ENCODE measurements at places on chromosomes 5 and 9.

GRCh38 chr5:63247651-63248050 is 669.0 kb downstream of the LRRC70 start:
- no peak for DNase-seq

DNA sequence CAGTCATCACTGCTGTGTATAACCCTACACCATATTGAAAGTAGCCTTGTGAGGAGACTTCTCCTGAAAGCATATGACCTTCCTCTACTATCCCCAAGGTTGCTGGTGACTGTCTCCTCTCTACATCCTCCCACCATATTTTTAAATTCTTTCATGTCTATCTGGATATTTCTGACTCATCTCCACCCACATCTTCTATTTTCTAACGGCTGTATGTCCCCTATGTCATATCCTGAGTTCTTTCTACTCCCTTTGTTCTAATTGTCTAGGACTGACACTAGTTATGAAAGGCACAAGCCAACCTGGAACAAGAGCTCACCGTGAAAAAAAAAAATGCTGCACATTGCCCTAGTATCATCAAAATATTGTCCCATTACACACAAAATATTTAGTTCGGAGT is 218.3 kb upstream of the ZNF462 start:
- no peak for DNase-seq

DNA sequence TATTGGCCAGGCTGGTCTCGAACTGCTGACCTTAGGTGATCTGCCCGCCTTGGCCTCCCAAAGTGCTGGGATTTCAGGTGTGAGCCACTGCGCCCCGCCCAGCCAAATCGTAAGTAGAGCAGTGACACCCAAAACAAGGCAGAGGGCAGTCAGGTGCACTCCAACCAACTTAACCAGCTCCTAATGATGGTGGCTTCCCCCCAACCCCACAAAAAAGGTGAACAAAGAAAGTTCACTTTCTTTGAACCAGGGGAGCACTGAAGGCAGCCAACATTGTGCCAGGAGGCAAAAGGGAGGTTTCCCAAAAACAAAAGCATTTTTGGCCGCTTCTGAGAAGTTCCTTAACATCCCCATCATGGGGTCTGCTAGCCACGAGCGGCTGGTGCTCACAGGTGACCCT is 9.6 kb downstream of the GMCL2 start:
- no peak for DNase-seq

DNA sequence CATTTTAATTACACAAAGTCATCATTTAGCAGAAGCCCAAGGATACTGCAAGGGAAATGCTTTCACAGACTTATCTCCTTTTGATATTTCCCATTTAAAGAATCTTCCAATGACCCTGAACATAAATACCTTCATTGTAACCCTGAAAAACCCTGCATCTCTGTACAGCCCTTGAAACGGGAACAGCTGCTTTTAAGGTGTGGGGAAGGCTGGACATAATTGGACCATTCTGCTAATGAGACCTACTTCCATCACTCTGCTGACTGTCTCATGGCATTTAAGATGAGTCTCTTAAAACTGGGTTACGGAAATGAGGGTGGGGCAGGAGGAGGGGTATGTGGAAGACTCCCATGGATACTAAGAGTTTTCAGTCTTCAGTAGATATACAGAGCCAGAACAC is 485.8 kb downstream of the BRINP1 start:
- no peak for DNase-seq

GRCh38 chr9:37104183-37104889 is 16.0 kb upstream of the ZCCHC7 start:
- DNase-seq: peak; percentile 56

- DNase-seq: no peak
These were observed 287.4 kb downstream of the ARHGAP26 start for GRCh38 chr5:143057580-143057999.

DNA sequence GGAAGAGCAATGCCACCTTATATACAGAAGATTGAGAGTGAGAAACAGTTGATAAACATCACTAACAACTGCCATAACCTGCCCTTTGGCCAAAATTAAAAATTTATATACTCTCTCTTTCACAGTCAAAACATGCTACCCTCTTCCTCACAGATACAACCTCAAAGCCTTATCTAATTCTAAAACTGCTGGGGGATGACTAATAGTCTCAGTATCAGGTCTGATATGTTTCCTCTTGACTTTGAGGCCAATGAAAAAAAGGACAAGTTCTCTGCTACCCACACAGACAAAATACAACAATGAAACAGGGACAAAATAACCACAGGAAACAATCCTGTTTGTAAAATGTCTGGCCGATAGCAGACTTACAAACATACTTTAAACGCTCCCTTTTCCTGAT is 485.6 kb upstream of the NUDT12 start:
- DNase-seq: no peak

DNA sequence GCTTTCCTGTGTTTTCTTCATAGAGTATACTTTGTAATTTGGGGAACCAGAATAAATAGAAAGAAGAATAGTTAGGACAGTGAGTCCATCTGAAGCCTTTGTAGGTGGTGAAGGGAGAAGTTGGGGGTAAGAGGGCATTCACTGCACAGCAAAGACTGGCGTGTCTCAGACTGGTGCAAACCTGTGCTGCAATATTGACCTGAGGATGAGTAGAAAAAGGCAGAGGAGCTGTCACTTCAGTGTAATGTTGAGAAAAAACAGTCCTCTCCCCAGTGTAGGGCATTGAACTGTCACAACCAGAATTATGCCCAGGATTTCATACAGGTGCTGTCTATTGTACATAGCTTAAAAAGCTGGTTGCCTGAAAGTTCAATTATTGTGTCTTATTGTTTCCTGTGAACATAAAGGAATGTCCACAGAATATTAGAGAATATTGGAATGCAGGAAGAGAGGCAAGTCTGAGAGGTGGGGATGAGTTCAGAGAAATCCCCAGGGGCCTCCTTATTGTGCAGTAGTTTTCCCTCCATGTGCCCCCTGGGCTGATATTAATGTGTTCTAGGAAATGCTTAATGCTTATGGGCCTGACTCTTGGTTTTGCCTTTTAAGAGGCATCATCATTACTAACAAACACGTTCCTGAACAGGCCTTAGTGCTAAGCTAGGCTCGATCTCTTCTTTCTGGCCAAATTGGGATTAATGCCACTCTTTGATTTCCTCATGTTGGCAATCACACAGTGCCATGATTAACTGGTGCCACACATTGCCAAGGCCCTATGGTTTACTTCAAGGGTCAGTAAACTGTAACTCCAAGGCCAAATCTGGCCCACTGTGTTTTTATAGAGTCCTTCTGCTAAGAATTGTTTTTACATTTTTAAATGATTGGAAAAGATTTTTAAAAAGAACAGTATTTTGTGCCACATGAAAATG is 34.0 kb downstream of the DAPK1 start:
- no peak for DNase-seq

DNA sequence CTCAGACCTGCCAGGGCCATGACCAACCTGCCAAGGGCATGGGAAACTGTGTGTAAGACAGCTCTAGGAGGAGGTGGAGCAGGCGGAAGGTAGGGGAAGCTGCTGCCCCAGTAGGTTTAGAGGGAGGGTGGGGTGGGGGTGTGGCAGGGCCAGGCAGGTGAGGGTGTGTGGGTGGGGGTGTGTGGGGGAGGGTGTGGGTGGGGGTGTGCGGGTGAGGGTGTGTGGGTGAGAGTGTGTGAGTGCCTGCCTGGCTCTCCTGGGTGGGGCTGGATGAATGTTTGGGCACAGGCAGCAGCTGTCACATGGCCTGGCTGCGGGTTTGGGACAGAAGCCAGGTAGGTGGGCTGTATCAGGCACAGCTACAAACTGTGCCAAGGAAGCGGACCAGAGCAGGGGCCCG is 8.8 kb upstream of the N4BP3 start:
- DNase-seq: no peak

- DNase-seq: no peak
These were observed 18.7 kb upstream of the C5orf46 start for GRCh38 chr5:147925020-147925419.

GRCh38 chr5:128673970-128674369 is 135.9 kb upstream of the FBN2 start:
- no peak for DNase-seq
